HTR-8/SVneo (cell line): ENCODE measurements at places on chromosomes 11 and 22.

DNA sequence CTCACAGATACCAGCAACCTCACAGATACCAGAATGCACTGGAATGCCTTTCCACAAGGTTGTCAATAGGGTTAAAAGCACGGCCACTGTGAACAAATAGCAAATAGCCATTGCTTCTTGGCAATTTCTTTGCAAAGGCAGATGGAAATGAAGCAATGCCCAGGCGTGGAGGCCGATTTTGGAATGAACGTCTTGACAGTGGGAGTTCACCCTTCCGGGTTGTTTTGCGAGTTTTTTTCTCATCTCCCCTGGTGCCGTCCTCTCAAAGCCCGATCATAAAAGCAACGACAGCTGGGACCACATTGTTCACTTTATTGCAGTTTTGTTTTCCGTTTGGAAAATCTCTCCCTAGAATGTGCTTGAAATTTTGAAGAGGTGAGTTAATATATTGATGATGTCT lies 38.0 kb upstream of the CD82 start:
- DNase-seq = no peak

DNA sequence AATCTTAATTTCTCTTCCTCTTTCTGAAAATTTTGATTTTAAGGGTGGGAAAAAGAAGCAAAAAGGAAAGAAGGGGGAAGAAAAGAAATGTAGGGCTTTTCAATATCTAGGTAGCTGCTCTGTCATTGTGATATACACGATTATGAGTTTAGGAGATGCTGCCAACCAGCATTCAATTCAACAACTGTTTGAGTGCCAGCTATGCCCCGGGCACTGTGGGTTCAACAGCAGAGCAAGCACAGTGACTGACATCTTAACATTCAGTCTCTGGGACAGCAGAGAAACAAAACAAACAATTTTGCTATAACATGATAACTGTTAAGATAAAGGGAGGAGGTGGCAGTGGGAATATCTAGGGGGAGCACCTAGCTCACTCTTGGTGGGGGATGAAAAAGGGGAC lies 91.6 kb downstream of the DBX1 start:
- no peak for DNase-seq

DNA sequence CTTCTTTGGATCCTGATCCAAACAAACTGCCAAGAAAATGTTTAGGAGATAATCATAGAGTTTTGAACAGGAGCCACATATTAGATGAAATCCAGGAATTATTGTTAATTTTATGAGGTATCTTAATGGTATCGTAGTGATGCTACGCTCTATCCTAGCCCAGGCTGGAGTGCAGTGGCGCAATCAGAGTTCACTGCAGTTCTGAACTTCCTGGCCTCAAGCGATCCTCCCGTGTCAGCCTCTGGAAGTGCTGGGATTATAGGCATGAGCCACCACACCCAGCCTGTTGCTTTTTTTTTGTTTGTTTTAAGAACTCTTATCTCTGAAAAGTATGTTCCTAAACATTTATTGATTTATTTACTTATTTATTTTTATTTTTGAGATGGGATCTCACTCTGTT lies 2.4 kb downstream of the GSTT4 start:
- no peak for DNase-seq

- no peak for DNase-seq
These were observed 46.9 kb upstream of the RTL6 start for GRCh38 chr22:44544816-44545433.

GRCh38 chr11:8586184-8586583 lies 7.8 kb downstream of the STK33 start:
- DNase-seq = no peak

GRCh38 chr22:45572444-45572843 lies 69.8 kb downstream of the FBLN1 start:
- DNase-seq = no peak

GRCh38 chr22:49521787-49522224 lies 305.9 kb downstream of the BRD1 start:
- DNase-seq = no peak

- no peak for DNase-seq
These were observed 13.8 kb downstream of the CHRDL2 start for GRCh38 chr11:74717221-74717969.

DNA sequence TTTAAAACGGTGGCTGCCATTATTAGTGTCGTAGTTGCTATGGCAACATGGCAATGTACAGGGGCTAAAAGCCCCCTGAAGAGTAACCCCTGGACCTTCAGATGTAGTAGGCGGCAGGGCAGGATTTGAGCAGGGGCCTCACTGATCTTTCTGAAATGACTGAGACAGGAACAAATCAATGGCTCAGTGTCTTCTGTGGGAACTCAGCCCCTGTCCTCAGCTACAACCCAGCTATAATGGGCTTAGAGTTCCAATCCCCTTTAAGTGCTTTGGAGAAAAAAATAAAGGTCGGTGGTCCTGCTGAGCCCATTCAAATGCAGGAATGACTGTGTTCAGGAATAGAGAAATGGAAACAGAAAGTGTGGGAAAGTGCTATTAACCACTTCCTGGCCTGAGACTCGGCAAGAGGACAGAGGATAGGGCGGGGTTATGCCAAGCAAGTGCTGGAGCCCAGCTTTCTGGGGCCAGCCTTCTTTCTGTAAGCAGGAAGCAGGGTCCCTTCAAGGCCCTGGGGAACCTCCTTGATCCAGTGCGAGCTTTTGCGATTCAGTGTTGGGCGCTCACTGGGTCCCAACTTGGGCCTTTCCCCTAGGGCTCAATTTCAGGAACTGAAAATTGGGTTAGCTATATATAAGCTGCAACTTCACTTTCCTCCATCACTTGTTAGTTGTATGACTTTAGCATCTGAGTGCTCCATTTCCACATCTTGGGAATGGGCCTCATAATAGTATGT lies 6.1 kb upstream of the CD82 start:
- DNase-seq = no peak

GRCh38 chr11:80958361-80958760 lies 1517.5 kb upstream of the TENM4 start:
- DNase-seq = no peak

GRCh38 chr11:86247608-86248007 lies 3.1 kb downstream of the EED start:
- no peak for DNase-seq

GRCh38 chr11:16338393-16338792 lies 18.0 kb downstream of the SOX6 start:
- no peak for DNase-seq

- no peak for DNase-seq
These were observed 8.9 kb downstream of the DUSP8 start for GRCh38 chr11:1563149-1563638.

DNA sequence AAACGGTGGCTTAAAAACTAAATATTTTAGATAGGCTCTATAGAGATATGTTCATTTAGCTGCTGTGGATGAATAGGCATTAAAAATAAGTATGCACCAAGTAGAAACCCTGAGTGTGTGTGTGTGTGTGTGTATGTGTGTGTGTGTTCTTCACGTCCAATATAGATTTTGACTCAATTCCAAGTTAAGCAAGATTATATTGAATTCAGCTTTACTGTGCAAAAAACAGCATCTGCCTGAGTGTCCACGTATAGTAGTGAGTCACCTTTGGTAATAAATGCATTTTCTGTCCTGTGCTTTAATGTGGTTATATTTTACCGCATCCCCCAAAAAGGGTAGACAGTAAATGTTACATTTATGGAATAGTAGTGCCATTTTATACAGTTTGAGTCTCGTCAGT lies 71.2 kb downstream of the PDHX start:
- no peak for DNase-seq

- no peak for DNase-seq
These were observed 1251.7 kb upstream of the RAG2 start for GRCh38 chr11:37849706-37850105.
